CD4-positive, alpha-beta T cell treated with Interferon alpha-2 for 1 hour (primary cell): ENCODE measurements at places on chromosomes 5 and 9.

GRCh38 chr5:63154476-63155309 is 576.1 kb downstream of the LRRC70 start:
- DNase-seq = no peak

DNA sequence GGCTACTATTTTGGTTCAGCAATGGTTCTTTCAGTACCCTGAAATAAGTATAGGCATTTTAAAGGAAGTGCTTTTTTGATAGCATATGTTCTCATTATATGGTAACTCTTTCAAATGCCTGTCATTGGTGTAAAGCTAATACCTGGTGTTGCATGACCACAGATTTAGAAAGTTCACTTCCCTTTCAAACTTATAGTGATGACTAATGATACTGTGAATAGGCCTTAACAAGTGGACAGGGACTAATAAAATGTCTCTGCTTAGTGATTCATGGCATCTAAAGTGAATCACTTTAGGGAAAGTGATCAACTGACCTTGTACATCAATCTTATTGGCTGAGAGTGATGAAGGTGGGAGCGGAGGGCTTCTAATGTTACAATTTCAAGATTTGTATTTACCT is 21.6 kb downstream of the MRPL22 start:
- DNase-seq = no peak

DNA sequence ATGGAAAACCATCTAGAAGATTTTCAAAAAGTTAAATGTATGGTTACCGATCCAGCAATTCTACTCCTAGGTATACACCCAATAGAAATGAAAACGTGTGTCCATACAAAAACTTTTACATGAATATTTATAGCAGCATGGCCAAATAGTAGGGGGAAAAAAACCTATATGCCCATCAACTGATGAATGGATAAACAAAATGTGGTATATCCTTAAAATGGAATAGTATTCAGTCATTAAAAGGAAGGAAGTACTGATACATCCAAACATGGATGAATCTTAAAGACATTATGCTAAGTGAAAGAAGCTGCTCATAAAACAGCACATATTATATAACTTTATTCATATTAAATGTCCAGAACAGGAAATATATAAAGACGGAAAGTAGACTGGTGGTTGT is 93.2 kb upstream of the SPOCK1 start:
- no peak for DNase-seq

DNA sequence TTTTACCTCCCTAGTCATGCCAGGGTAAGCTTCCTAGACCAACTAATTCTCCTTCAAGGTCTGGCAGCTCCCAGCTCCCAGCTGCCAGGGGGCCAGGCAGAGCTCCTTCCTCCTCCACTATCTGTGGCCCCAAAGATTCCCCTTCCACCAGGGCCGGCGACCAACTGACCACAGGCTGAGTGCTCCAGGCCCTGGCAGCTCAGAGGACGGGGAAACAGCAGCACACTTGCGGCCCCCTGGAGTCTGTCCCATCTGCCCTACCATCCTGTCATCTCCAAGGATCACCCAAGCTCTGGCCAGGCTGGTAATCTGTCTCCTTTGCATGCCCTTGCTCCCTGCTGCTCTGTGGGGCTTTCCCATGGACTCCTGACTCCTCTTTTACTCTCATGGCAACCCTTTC is 31.2 kb upstream of the BASP1 start:
- DNase-seq = no peak

DNA sequence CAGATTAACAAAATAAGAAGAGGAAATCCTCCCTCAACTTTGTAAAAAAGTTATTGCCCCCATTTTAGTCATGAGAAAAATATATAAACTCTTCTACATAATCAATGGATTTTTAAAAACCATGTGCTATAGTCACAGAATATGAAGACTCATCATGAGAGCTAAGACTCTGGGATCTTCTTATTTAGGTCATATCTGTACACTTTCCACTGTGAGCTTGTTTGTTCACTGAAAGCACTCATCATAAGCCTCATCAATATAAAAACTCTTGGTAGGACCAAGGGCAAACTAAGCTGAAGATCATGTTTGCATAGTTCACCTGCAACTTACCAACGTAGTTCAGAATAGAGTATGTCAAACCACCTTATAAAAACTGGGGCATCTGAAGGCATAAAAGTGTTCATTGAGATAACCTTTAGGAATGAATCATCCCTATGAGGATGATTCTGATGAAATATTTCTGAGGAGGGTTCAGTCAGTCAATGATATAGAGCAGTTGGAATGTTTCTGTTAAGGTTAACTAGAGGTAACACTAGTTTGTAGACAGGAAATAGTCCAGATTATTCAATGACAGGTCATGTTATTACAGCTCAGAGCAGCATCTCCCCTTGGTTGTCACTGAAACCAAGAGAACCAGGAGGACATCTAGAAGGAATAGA is 289.9 kb upstream of the SMC2 start:
- DNase-seq = no peak

DNA sequence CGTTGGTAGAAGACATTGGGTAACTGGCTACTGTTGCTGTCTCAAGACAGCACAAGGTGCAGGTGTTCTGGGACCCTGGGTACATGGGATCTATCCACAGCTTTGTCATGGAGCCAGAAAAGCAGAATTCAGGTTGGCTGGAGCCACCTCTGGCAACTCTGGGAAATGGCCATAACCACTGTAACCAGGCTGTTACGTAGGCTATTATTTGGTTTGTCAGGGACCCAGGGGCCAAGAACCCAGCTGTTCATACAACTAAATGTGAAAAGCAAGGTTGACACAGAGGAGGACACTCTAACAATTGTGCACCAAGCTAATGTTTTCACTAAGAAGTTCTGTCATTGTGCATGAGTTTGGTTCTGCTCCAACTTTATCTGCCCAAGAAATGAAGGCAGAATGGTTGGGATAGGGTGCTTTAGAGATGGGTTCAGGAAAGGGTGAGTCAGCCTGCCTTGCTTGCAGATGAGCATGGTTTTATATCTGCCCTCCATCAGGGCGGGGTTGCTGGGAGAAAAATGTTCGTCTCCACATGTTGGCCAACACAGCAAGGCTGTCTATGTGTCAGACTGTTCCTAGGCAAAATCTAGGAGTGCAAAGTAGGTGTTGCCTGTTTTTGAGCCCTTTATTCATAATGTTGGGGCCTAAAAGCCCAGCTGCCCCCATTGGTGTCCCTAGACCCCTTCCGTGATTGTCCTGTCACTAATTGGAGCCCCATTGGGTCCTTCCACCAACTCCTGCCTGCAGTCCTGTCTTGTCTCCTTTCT is 131.3 kb upstream of the DAP start:
- DNase-seq = no peak

GRCh38 chr9:84405667-84406066 is 65.1 kb upstream of the SLC28A3 start:
- DNase-seq = no peak

DNA sequence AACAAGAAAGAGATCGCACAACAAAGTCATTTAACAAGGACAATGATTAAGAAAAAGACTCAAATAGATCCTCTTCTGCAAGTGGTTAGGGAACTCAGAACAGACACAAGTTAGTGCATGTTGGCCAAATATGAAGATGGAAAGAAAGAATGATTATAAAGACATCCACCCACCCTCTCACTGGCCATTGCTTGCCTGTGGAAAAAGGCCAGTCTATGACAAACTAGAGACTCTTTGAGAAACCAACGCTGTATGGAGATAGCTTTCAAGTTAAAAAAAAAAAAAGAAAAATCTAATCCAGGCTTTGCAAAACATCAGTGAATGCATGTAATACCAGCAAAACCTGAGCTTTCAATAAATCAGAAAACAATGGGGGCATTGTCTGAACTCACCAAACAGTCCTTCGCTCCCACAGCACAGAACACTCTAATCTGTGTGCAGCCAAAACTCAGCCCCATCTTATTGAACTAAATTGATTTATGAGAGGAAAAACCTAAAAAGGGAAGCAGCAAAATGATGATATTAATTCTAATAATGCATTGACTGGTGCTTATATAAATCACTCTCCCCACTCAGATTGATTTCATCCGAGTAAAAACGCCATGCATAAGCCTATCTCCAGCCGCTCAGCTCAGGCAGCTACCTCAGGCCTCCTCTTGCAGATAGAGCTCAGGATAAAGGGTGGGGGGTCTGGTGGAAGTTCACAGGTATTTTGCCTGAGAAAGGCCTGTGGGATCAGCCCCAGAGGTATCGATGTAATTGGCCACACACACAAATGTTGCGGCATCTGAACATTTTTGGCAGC is 547.1 kb downstream of the CCDC171 start:
- DNase-seq = no peak

DNA sequence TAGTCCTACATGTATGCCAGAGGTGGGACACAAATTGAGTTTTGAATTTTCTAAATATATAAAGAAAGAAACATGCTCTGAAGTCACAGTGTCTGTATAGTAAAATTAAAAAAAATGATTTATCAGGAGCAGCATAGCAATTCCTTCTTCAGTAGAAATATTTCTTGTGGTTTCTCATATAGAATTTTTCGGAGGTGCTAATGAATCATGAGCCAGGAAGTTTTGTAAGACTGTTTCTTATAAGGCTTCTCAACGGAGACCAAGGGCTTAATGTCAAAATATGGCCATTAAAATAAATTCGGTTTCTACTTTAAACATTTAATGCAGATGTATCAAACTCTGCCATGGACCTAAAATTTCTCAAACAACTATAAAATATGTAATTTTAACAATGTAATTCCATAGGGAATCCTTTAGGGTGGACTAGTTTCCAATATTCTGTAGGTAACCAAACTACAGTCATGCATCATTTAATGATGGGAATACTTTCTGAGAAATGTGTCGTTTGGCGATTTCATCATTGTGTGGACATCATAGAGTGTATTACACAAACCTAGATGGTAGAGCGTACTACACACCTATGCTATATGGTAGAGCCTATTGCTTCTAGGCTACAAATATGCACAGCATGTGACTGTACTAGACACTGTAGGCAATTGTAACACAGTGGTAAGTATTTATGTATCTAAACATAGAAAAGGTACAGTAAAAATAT is 66.3 kb downstream of the ANKRD55 start:
- no peak for DNase-seq

- no peak for DNase-seq
Measured at GRCh38 chr9:117596678-117597077, 107.5 kb upstream of the TLR4 start.

DNA sequence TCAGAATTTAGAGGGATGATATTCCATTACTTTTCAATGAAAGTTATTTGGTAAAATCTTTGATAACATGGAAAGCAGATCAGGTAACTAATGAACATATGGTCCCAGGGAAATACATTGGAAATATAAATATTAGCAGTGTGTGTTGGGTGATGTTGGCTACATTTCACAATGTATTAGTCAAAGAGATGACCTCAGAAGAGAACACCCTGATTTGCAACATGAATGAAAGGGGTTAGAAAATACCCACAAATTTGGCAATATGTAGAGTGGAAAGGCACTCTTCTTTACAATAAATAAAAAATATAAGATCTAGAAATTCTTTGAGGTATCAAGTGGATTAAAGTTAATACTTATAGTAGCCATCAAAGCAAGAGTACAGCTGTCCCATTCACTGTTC is 606.7 kb downstream of the PSAT1 start:
- no peak for DNase-seq

DNA sequence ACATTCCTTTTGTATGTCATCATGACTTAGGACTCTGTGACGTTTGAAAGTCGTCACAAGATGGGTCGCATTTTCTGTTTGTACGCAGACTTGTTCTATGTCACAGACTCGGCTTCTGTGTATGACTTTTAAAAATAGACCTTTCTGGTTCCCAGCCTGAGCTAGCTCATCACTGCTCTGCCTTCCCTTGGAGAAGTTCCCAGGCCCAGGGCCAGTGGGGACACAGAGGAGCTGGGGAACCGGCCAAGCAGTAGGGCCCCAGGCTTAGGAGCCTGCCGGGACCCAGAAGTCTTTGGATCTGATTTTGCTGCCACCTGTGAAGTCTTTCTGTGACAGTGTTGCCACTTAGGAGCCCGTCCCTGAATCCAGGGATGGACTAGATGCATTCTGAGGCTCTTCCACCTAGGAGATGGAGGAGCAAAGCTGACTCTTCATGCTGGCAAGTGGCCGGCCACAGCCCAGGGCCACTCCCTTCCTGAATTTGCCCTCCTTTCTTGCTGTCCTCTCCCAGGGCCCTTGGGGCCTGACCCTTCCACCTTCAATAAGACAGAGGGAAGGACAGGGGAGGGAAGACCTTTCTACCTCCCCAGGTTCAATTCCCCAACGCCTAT is 18.1 kb upstream of the UBE2QL1 start:
- no peak for DNase-seq

GRCh38 chr9:7137040-7137439 is 379.3 kb downstream of the KDM4C start:
- no peak for DNase-seq

- DNase-seq = no peak
Measured at GRCh38 chr9:116449949-116450348, 237.2 kb upstream of the TRIM32 start.

DNA sequence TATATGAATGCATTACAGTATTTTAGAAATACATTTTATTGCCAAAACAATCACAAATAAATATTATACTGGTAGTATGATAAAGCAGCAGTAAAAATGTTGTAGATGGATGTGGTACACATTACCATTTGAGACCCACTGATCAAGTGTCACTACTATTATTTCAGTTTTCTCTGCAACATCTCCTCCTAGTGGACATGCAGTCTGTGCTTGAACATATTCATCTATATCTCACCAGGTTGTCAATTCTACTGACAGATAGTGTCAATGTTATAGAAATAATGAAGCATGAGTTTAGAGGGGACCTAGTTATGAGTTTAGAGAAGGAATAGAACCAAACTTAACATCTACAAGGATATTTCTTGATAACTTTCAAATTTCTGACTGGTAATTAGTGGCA is 39.2 kb upstream of the ELOVL7 start:
- no peak for DNase-seq

GRCh38 chr5:112366987-112367386 is 52.1 kb downstream of the EPB41L4A start:
- DNase-seq = no peak

DNA sequence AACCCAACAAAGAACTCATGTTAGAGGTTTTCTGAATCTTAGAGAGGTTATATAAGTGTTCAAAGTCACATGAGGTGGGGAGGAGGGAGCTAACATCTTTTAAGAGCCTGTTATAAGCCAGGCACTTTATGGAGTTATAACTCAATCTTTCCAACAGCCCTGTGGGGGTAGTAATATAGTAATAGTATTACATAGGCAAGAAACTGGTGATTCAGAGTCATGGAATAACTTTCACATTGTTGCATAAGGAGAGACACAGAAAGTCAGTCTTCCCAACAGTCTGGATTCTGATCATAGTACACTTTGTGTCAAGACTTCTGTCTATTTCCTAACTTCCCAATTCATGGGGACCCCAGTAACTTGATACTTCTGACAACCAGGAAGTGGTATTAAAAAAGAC is 89.2 kb downstream of the ACER2 start:
- DNase-seq = no peak

- peak; percentile 65 for DNase-seq
Measured at GRCh38 chr9:36140086-36141084, 3.9 kb downstream of the GLIPR2 start.
